ENCODE measurements at places on chromosomes 7 and 10. TPM values are rescaled to one million over a fixed set of nuclear protein-coding genes. Genes with fewer than 3 reads are reported as not detected.

DNA sequence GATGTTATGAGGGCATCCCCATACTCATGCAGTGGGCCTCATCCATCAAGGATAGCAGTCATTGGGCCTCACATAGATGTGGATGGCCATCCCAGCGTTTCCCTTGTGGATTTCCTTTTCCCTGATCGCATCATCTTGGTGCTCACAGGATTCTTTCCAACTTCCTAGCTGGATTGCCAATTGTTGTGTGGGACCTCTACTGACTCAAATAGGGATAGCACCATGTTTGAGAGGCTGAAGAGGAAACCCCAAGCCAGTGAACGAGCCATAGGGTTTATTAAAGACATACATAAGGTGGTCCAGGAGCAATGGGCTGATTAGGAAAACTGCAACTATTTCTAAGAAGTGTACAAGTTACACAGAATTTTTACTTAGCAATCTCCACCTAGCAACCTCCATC, 21.8 kb downstream of the ASZ1 start:
- no peaks in the 10 kb centered on the region for H3K27me3 ChIP-seq
- no peak for DNase-seq
- H3K4me1 ChIP-seq, result no peaks in the 10 kb centered on the region
- H3K27ac ChIP-seq, result no peak overlapping the region

DNA sequence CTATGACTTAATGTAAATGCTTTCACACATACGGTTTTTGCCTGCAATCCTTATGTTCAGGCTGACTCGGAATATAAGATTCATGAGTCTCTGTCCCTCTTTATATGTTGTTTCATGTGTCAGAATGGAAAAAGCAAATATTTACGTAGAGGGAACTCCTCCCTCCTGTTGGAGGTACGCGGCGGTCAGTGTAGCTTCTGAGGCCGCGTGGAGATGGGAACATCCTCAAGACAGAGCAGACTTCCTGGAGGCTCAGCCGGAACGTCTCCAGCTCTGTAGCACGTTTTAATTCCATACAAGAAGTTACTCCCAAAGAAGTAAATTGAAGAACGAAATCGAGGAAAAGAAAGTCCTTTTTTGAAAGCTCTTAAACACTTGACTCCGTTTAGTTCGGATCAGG, 248.3 kb downstream of the EBF3 start:
- H3K27ac ChIP-seq, result no peak overlapping the region
- no peaks in the 10 kb centered on the region for H3K4me1 ChIP-seq

The ANXA8 gene
- total RNA-seq, result 135 TPM

DNA sequence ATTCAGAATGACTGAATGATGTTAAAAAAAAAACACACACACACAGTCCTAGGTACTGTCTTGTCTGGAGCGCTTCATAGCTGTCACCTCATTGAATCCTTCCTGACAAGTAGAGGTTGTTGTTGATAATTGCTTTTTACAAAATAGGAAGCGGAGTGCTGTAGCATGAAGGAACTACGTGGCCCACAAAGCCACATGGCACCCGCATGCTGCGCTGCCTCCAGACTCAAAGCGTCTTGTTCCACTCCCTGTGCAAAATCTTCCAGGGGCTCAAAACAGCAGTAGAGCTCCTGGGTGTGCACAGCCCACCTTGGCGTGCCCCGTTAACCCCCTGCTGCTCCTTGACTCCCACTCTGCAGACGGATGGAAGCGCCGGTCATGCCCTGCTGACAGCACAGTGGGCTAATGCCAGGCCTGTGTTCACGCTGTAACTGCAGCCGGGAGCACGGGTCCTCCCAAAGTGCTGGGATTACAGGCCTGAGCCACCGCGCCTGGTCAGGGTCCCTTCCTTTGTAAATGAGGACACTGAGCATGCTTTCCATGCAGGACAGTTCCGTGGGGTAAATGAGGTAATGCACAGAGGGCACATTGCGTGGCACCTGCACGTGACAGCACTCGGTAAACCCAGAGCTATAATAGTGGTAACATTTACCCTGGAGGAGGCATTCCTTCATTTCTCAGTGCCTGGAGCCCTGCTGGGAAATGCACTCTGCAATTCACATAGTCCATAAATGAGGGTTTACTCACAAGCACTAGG, 91.1 kb upstream of the GNA12 start:
- H3K4me3 ChIP-seq, result no peak overlapping the region
- no peak overlapping the region for H3K27ac ChIP-seq
- no peak for DNase-seq
- no peaks in the 10 kb centered on the region for H3K27me3 ChIP-seq
- H3K4me1 ChIP-seq, result no peaks in the 10 kb centered on the region
- H3K36me3 ChIP-seq, result no peaks in the 10 kb centered on the region

GRCh38 chr7:55309040-55309991, 55.8 kb upstream of the LANCL2 start:
- H3K4me1 ChIP-seq, result no peaks in the 10 kb centered on the region
- no peak overlapping the region for H3K27ac ChIP-seq
- no peaks in the 10 kb centered on the region for H3K27me3 ChIP-seq
- no peak overlapping the region for H3K4me3 ChIP-seq
- no peak for DNase-seq
- no peaks in the 10 kb centered on the region for H3K36me3 ChIP-seq

- no peak for DNase-seq
- no peaks in the 10 kb centered on the region for H3K36me3 ChIP-seq
- no peaks in the 10 kb centered on the region for H3K27me3 ChIP-seq
- H3K4me1 ChIP-seq, result peaks cover 3% of the 10 kb centered on the region
- no peak overlapping the region for H3K27ac ChIP-seq
- H3K4me3 ChIP-seq, result no peak overlapping the region
Measured at GRCh38 chr10:121290674-121291073, 307.6 kb downstream of the FGFR2 start.

Measured in vagina (tissue), 2 donors.